ENCODE measurements at places on chromosomes 6 and 20.

DNA sequence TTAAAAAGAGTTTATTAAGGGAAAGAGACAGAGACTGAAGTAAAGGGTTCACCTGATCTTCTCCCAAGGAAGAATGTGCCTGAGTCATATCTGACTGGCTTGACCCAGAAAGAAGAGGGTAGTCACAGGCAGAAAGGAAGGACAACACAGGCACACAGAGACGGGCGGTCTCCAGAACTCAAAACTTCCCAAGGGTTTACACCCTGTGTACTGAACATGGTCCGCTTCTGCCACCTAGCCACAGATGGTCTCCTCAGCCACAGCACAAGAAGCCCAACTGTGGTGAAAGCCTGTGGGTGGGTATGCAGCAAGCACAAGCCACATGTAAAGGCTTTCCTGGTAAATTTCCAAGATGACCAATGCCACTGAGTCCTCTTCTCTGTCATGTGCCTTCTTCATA is 17.2 kb downstream of the UNC5CL start:
- no peak for DNase-seq

DNA sequence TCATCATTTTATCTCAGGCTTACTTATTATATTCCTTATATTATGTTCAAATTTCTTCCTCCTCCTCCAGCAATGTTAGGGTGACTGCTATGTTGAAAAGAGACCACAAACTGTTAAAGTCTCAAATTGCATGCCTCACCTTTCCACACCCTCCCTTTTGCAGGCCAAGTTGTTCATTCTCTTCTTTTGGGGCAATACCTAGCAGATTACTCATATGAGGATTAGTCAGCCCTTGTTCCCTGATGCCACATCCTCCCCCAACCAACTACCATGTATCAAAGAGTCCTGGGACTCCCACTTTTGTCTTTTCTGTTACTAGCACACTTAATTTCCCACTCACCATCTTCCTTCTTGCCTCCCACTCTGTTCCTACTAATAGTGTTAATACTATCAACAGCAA is 434.7 kb downstream of the BCKDHB start:
- peak; percentile 6 for DNase-seq

GRCh38 chr20:11890331-11891076 is 27.2 kb upstream of the BTBD3 start:
- no peak for DNase-seq

- peak; percentile 11 for DNase-seq
These were observed 179.5 kb downstream of the CDH26 start for GRCh38 chr20:60137657-60138245.

DNA sequence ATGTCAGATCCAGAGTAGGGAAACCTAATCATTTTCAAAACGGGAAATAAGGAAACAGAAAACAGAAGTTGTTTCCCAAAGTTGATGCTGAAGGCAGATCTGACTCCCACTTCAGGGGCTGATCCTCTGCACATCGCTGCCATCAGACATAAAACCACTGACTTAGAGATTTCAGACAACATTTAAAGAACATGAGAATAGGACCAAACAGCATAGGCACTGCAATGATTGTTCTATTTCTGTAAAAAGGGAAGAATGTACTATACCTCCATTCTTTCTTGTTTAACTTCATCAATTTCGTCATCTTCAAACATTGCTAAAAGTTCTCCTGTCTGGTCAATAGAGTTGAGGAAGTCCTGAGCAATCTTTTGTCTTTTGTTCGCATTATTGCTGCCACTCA is 324.7 kb upstream of the RUNX2 start:
- DNase-seq, result no peak

DNA sequence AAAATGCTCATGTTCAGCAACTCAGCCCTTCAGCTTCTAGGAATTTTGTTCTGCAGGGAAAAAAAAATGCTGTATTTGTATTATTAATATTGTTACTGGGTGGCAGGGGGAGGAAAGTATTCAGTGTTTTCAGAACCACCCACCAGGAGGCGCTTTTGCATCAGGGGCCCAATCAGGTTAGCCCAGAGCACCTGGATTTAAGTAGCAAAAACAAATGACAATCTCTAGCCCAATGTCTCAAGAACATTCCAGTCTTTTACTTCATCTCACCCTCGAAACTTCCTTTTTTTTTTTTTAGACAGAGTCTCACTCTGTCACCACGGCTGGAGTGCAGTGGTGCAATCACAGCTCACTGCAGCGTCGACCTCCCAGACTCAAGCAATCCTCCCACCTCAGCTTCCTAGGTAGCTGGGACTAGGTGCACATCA is 635 bp upstream of the C20orf203 start:
- peak; percentile 37 for DNase-seq

- no peak for DNase-seq
These were observed 34.2 kb downstream of the ARHGAP40 start for GRCh38 chr20:38635721-38636288.

GRCh38 chr20:62494537-62494936 is 18.7 kb upstream of the GATA5 start:
- DNase-seq, result no peak

DNA sequence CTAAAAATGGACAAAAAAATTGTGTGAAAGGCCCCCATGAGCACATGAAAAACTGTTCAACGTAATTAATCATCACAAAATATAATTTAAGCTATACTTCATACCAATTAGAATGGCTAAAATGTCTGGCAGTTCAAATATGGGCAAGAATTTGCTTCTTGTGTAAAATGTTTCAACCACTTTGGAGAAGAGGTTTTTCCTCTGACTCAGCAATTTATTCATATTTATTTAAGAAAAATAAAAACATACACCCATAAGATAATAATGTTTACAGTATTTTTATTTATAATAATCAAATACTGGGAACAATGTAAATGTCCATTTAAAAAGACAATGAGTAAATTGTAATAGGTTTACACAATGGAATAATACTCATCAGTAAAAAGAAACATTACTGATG is 395.1 kb upstream of the KHDRBS2 start:
- DNase-seq, result no peak

GRCh38 chr6:154277629-154278017 is 79.0 kb downstream of the IPCEF1 start:
- DNase-seq, result no peak

- DNase-seq, result no peak
These were observed 377.4 kb downstream of the CD109 start for GRCh38 chr6:74073429-74073828.

GRCh38 chr6:147909640-147910039 is 401.1 kb downstream of the SAMD5 start:
- DNase-seq, result no peak

- no peak for DNase-seq
These were observed 14.9 kb upstream of the BTN1A1 start for GRCh38 chr6:26485112-26485780.

GRCh38 chr6:34526241-34526972 is 29.7 kb downstream of the SPDEF start:
- no peak for DNase-seq

Measured in NK-92 treated with Interleukin-12 subunit alpha and Interleukin-12 subunit beta, amount 100 ng/mL, for 24 hours (cell line).